Fibroblast of upper back skin (primary cell): ENCODE measurements at places on chromosomes 6 and 20.

DNA sequence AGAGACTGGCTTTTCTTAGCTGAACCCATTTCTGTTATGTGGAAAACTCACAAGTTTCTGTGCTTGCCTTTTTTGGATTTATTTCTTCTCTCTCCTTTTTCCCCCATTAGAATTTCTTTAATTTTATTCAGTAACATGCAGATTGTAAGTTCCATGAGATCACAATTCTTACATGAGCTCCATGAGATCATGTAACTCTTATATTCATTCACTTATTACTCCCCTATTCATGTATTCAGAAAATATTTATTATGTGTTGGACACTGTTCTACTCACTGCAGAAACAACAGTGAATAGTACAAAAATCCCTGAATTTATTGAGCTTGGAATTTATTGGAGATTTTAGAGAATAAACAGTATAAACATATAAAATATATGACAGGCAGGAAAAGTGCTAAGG is 105.8 kb downstream of the INSM1 start:
- no peak for DNase-seq

DNA sequence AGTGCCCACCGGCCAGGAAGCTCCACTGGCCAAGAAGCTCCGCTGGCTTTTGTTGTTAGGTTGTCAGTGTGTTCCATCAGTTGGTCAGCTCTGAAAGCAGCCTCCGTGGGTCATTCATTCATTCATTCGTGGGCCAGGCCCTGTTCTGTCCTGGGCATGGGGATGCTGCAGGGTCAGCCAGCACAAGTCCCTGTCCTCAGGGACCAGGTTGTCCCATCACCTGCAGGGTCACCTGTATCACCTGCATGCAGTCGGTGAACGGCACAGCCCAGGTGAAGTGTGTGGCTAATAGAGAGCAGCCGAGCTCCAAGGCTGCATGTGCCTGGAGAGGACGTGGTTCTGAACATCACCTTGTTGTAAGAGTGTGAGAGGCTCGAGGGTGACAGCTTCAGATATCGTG is 403.5 kb downstream of the CDH4 start:
- no peak for DNase-seq

DNA sequence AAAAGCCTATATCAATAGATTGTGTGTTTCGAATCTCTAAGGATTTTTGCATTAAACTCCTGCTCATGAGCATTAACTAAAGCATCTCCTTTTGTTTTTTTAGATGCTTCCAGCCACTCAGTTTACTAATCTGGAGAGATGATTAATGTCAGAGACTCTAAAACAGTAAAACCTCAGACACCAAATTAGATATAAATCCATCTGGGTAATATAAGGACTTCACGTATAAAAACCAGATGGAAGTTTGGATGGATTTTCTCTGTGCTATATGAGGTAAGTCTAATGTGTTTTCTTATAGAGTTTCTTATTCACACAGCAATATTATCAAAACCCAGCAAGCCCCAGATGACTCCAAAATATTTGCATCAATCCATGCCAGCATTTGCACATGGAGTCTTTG is 137.2 kb downstream of the SYNE1 start:
- DNase-seq, result peak; percentile 48

DNA sequence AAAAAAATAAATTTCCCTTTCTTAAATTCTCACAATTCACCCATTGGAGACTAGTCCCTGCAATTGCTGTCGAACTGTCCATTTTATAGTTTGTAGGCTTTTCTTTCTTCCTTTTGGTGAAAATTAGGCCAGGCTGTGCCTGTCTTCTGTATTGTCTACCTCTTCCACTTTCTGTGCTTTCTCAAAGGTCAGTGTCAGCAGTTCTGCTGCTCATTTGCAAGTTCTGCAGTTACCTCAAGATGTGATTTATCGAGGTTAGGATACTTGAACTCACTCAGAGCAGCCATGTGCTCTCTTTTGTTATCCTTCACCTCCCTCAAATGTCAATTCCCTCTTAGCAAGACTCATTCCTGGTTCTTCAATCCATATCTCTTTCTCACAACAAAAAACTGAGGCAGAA is 179.1 kb downstream of the SLC35F1 start:
- no peak for DNase-seq

GRCh38 chr6:3109761-3110160 is 8.8 kb upstream of the BPHL start:
- DNase-seq, result no peak

DNA sequence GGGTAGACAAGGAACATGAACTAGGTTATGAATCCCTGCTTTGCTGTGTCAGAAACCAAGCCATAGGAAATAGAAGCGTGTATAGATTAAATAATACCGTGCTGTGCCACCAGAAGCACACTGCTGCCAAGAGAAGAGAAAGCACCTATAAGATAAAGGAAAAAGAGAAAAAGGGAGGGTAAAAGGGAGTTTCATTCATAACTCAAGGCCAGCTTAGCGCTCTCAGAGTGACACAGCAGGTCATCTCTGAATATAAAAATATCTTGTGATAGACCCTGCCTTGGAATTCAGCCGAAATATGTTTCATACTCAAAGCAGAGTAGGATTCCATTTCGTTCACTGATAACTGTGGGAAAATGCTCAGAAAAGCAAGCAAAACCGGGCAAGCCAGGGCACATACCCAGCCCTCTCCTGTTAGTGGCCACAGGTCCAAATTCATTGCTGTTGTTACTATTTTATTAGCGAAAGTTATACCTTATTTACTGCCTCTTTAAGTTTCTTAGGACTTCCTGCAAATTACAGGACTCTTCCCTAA is 8.7 kb downstream of the JAG1 start:
- DNase-seq, result no peak

DNA sequence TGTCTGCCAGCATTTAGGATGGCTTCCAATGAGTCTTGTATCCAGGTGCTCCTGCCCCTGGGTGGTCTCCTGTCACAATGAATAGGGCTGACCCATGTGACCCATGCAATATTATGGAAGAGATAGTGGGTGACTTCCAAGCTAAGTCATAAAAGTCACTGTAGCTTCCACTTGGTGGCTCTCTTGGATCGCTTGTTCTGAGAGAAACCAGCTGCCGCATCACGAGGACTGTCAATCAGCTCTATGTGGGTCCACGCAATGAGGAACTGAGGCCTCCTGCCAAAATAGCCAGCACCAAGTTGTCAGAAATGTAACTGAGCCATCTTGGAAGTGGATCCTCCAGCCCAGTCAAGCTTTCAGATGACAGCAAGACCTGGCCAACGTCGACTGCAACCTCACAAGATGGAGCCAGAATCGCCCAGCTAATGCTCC is 14.9 kb upstream of the MATN4 start:
- peak; percentile 32 for DNase-seq
